Muscle of back (tissue), 13 donors: ENCODE measurements at places on chromosomes 12 and 14. TPM values are rescaled to one million over a fixed set of nuclear protein-coding genes. Genes with fewer than 3 reads are reported as not detected.

HPD gene
- not detected for polyA plus RNA-seq

SSTR1 gene
- polyA plus RNA-seq, result 0.77 TPM

PPP1R36 gene
- polyA plus RNA-seq, result 0.42 TPM

DNA sequence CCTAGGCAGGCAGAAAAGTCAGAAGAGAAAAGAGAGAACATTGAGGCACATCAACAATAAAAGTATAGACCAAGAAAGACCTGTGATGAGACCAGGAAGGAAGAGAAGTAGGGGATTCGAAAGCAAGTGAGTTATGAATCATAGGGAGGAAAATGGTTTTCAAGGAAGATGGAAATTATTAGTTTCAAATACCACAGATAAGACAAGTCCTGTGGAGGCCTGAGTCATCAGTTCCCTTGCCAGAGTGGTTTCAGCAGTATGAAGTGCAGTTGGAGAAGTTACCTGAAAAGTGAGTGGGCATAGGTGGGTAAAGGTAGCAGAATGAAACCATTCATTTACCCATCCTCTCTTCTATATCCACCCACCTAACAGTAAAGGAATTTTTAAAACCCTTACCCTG is 25.2 kb upstream of the TSPAN8 start:
- no peak for DNase-seq

DNA sequence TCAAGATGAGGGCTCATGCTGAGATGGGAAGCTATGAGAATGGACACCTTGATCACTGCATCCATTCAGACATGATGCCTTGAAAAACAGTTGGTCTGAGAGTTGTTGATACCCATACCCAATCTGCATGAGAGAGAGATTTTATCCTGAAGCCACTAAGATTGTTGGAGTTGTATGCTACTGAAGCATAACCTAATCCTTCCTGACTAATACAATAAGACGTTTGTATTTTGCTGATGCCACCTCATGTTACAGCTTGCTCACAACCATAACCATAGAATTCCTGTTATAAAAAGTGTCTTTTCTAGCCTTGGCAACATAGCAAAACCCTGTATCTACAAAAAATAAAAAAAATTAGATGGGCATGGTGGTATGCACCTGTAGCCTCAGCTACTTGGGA is 12.7 kb upstream of the SERPINA1 start:
- no peak for DNase-seq

- DNase-seq, result peak; percentile 72
These were observed 130.8 kb downstream of the LLPH start for GRCh38 chr12:65999564-66000280.

GRCh38 chr12:29804019-29804418 is 20.3 kb upstream of the TMTC1 start:
- no peak for DNase-seq

DNA sequence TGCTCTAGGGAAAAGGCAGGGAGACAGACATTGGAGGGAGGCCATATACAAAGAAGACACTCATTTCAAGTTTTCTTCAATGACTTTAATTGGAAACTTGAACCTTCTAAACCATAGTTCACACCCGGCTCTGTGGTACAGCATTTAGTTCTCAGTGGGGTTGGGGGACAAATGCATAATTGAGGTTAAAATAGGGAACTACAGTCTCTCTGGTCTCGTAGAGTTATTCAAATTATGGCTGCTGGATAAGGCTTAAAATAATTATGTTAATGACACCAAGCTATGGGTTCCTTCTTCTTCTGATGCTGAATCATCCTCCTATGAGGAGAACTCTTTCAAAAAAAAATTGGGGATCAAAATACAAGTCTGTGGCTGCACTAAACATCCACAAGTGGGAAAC is 3.8 kb upstream of the RPAP3 start:
- no peak for DNase-seq

DNA sequence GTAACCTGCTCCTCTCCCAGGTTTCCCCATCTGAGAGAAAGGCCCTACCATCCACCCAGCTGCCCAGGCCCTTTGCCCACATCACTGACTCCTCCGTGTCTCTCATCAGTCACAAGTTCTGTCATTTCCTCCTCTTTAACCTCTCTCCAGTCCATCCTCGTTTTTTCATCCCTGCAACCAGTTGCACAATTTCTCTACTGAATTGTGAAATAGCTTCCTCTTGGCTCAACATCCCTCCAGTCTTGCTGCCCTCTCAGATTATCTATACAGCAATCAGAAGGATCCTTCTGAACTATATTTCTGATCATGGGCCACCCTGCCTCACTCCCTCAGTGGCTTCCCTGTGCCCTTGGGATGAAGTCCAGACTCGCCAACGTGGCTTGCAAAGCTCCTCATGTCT is 6.8 kb downstream of the FAM161B start:
- DNase-seq, result no peak

DNA sequence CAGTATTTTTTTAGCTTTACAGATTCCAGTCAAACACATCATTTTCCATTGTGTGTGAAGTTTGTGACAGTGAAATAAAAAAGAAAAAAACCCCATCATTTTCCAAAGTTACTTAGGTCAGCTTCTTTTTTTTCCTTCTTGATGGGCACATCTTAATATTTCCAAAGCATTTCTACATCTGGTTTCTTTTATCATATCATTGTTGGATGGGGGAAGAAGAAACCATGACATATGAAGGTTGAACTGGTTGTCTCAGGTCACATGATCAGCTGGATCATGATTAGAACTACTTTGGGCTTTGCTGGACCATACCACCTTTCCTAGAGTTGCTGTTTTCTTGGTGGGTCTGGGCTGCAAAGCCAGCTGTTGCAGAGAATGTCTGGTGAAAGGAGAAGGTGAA is 59.8 kb downstream of the FOS start:
- no peak for DNase-seq
